ENCODE measurements at places on chromosomes 3 and 15.

DNA sequence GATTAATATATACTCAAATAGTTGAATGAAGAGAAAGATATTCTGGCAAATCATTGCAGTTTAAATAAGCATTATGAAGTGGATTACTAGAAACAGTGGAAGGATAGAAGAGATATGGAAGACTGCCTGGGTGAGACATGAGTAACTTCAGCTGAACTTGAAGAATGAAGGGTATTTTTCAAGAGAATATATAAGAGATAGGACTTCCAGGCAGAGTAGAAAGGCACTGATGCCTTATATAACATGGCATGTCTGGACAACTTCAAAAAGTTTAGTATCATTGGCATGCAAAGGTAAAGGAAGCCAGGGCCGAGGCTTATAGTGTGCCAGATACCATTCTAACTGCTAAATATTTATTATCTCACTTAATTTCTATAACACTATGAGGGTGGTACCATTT, 126.5 kb upstream of the SLC7A14 start:
- no peak for DNase-seq

GRCh38 chr3:25589783-25590258, 74.9 kb downstream of the TOP2B start:
- no peak for DNase-seq

GRCh38 chr3:39013289-39013688, 38.5 kb downstream of the SCN11A start:
- no peak for DNase-seq

GRCh38 chr3:65478551-65479500, 559.9 kb downstream of the MAGI1 start:
- no peak for DNase-seq

DNA sequence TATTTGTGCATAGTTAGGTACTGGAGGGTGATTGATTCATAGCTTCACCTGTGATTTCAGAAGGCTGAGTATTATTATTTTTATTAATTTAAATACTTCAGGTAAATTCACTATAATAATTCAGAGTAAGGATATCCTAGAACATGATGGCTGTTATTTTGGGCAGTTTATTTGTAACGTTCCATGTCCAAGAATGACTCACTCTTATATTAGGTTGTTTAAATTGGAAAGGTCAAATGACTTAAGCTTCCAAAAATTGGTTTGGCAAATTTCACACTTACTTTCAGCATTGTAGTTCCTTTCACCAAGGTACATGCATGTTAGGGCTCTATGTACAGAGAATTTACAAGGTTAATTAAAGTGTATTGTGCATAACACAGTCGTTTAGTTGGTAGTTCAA, 120.2 kb downstream of the EPHA3 start:
- DNase-seq = no peak

GRCh38 chr15:71455107-71455506, 339.8 kb downstream of the THSD4 start:
- DNase-seq = peak; percentile 46

GRCh38 chr15:70523616-70524015, 239.7 kb downstream of the UACA start:
- DNase-seq = no peak

Measured in NCI-H2107 (cell line).